ENCODE measurements at places on chromosomes 11 and 22.

GRCh38 chr22:45645526-45646414 is 25.9 kb upstream of the ATXN10 start:
- peak; percentile 63 for DNase-seq

DNA sequence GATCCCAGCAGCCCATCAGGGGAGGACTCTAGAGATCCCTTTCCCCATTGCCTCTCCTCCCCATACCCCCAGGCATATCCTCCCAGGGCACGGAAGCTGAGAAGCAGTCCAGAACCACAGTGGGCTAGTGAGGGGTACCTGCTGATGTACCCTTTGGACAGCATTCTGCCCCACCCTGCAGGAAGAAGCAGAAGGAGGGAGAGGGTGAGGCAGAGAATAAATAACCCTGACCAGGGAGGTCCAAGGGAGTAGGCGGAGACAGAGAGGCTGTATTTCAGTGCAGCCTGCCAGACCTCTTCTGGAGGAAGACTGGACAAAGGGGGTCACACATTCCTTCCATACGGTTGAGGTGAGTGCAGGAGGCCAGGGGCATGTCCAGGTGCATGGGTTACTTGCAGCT is at the start of gene OR51E1:
Gene OR51E1 (plus strand): TSS at position 301 of the 400 bp plus-strand sequence. CDS start 8,545 bp downstream, outside the sequence.
- no peak for DNase-seq

DNA sequence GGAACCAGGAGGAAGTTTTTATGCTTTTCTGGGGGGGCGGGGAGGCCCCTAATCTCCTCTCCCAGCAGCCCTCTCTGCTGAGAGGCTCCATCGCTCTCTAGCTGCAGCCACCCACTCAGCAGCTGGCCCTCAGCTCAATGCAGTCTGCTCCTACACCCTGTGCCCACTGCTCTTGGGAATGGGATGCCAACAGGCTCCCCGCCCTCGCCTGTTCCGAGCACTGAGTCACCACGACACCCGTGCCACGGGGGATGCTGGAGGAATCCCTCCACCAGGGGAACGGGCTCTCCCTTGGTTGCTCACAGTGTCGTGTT is 23.5 kb upstream of the SUSD2 start:
- peak; percentile 36 for DNase-seq

DNA sequence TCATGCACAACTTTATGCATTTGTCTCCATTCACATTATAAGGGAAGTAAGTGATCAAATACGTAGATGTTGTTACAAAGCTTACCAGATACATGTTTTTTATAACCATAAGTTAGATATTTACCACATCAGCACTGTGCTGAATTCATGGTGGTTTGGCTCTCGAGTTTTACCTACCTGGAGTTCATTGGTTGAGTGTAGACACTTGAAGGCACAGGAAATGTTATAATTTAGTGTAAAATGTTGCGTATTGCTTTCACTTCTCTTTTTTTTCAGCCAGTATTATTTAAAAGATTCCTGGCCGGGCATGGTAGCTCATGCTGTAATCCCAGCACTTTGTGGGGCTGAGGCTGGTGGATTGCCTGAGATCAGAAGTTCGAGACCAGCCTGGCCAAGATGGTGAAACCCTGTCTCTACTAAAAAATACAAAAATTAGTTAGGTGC is 53.1 kb upstream of the GRK2 start:
- DNase-seq, result no peak

DNA sequence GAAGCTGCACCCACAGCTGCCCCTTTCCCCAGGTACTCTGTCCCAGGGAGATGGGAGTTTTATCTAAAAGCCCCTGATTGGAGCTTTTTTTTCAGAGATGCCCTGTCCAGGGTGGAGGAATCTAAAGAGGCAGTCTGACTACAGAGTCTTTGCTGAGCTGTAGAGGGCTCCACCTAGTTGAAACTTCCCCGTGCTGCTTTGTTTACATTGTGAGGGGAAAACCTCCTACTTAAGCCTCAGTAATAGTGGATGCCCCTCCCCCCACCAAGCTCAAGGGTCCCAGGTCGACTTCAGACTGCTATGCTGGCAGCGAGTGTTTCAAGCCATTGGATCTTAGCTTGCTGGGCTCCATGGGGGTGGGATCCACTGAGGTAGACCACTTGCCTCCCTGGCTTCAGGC is 470.1 kb upstream of the LARGE1 start:
- DNase-seq, result no peak

- peak; percentile 34 for DNase-seq
Measured at GRCh38 chr22:40414311-40414710, 43.9 kb downstream of the SGSM3 start.

DNA sequence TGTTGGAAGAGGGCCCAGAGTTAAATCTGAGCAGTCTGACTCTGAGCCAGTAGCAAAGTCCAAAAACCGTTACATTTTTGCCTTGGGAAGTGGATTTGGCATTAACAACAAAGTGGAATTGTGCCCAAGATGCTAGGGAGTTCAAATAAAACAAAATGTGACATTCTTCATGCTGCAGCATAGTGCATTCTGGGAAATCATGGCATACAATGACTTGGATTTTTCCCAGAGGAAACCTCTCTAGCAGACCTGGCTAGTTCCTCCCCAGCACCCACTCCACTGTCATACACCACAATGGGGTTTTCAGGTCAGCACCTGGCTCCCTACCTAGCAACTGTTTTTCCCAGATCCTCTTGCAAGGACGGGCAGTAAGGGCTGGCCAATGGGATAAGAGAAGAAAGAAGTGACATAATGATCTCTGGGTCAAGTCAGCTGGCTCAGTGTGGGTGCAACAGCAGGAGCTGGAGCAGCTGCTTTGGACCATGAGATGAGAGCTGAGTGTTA is 24.8 kb upstream of the CYB5R3 start:
- DNase-seq, result peak; percentile 45

GRCh38 chr11:76596652-76597051 is 73.9 kb downstream of the LRRC32 start:
- DNase-seq, result no peak

GRCh38 chr11:44165432-44165831 is 70.0 kb downstream of the EXT2 start:
- DNase-seq, result peak; percentile 5

DNA sequence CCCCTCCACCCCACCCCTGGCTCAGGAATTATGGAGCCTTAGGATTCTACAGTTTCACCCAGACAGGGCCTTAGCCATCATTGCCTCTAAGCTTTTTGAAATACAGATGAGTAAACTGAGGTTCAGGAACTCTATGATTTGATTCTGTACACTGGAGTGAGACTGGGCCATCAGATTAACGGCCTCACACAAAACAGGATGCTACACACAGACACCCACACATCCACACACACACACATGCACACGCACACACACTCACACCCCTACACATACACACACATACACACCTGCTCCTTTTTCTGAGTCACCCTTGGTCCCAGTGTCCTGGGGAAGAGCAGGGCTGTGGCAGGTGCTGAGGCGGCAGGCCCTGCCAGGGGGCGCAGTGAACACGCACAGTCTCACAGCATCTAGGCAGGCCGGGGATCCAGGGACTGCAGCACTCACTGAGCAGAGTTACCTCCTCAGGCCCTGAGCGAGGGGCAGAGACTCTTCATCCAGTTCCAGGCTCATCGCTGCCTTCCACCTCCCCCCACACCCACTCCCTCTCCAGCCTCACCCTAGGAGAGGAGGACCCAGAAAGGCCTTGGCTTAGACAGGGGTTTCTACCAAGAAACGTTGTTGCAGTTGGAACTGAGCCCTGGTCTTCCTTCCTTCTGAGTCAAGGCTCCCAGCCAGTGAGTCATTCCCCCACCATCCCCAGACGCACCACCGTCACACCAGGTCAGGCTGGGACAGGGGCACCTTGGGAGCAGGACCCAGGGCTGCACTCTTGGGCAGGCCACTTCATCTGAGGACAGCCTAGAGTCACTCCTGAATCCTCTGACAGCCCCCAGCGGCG is 89.8 kb upstream of the PARVA start:
- DNase-seq, result peak; percentile 99

DNA sequence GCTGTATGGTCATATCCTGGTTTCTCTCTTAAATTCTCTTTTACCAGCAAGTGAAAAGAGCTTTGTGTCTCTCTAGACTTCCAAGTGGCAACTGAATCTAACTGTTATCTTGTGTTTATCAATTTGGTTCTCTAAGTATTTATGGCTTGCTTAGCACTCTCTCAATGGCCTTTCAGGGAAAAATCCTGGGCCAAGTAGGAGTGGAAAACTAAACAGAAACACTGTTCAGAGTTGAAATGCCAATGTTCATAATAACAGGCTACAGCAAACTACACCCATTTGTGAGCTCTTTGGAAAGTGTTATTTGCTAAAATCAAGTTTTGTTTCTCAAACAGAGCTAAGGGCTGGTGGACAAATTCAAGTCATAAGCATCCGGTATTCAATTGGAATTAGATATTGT is 10.1 kb downstream of the MMP12 start:
- DNase-seq, result peak; percentile 30

DNA sequence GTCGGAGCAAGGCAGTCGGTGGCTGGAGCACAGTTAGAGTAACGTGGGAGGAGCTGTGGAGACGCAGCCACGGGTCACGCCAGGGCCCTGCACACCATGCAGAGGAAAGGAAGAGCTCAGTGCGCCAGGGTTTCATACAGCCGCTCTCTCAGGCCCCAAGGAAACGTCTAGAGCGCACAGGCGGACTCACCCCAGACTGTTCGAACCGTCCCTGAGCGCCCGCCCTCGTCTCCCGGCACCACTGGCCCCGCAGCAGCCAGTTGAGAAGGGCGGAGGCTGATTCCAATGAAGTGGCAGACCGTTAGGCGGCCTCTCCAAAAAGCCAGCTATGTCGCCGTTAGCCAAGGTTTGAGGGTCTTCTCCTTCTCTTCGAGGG is 483 bp upstream of the HYLS1 start:
- peak; percentile 53 for DNase-seq

DNA sequence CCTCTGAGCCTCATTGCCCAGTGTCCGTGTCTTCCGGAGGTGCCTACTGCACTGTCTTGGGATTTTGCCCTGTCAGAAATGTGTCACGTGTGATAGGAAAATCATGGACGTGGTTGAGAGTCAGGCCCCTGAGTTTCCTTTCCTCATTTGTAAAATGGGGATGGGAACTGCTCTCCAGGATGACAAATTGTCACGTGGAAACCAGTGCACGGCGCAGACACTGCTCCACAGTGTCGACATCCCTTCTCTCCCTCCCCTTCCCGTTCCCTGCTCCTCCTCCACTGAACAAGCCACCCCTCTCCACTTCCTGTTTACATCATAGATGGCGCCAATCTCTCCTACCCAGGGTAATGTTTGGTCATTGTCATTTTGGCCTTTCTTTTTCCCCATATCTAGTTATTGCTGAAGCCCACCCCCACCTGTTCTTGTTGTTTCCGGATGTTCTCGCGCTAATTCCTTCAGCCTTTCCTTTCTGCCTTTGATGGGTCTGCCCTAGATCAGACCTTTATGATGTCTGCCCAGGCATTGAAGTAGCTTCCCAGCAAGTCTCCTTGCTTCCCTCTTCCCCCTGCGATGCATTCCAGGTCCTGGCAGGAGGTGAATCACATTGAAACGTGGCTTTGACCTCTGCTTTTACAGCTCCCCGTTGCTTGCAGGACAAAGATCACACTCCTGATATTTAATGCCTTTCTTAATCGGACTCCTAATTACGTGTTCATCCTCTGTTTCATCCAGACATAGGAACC is 91.8 kb downstream of the TBC1D22A start:
- DNase-seq, result no peak

DNA sequence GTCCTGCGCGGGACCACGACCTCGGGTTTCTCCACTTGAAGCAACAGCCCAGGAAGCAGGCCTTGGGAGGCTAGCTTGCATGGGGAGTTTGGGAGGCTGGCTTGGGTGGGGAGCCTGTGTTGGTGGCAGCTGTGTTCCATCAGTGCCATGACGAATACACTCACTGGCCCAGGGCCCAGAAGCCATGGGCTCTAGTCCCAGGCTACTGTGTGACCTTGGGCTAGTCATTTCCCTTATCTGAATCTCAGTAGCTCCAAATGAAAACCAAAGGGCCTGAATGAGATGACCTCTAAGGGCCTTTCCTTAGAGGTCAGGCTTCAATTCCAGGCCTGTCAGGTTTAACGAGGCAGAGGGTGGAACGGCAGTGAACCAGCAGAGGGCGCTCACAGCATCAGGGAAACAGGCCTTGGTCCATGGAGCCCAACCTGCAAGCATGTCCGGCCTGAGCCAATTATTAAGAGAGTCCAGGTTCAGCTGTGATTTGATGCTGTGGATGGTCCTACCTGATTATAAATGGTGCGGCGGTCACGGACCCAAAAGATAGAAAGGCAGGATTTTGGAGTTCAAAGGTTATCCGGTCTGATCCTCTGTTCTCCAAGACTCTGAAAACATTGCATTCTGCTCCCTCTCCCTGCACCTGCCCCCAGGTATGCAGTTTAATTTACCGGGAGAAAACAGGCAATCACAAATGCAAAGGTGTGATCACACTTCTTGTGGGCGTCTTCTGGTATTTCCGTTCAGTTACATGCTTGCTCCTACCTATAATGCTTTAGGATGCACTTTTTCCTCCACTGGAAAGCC is 15.9 kb downstream of the PTPN5 start:
- DNase-seq, result peak; percentile 40

DNA sequence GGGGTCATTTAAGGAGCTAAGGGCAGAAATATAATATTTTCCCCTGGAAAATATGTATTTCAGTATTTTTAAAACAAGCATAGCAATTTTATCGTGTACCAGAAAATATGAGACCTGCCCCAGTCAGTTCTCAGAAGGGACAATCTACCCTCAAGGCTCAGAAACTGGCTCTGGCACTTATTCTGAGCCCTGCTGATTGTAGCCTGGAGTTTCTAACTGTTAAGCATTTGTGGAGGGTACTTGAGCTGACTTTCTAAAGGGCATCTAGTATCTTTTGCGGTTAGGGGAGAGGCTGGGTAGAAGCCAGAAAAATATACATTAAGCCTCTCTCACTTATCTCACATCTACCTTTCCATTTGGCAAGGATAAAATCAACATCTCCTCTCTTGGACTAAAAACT is 71.3 kb upstream of the FSHB start:
- no peak for DNase-seq

- DNase-seq, result peak; percentile 34
Measured at GRCh38 chr11:118922745-118923627, 2.7 kb downstream of the BCL9L start.

DNA sequence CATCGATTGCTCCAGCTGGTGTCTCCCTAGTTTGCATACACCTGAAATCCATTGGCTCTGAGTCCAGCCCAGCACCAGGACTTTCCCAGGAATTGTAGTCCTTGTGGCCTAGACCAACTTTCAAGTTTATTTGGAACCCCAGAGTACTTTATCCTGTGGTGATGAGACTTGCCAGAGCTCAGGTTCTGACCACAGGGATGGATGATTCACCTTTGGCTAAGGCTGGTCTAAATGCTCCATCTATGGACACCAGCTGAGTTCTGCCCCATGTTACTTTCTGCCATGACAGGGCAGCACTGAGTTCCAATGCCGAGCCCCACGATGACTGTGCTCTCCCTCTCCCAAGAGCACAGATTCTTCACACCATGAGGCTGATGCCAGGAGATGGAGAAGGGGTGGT is 17.3 kb upstream of the INSC start:
- DNase-seq, result no peak

- peak; percentile 67 for DNase-seq
Measured at GRCh38 chr22:45455621-45456020, 42.1 kb downstream of the RIBC2 start.

DNA sequence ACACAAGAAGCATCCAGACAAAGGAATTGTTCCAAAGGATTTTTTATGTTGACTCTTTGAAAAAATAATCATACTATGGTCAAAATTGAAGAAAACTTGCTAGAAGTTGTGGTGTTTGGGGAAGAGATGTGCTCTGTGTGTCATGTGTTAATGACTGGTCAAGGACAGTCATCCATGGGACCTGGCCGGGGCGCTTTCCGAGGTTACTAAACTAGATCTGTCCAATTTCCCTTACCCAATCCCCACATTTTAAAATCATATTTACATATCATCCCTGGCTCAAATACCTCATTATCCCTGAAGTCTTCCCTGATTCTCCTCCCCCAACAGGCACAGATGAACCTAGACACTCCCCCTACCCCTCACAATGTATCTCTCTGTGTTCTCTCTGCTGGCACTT is 289.4 kb downstream of the TENM4 start:
- no peak for DNase-seq

Measured in EH (cell line).